Lung (tissue), 17 donors: ENCODE measurements at places on chromosomes 1 and 21.

GRCh38 chr1:112527266-112528010, 18.7 kb downstream of the WNT2B start:
- no peak for DNase-seq

DNA sequence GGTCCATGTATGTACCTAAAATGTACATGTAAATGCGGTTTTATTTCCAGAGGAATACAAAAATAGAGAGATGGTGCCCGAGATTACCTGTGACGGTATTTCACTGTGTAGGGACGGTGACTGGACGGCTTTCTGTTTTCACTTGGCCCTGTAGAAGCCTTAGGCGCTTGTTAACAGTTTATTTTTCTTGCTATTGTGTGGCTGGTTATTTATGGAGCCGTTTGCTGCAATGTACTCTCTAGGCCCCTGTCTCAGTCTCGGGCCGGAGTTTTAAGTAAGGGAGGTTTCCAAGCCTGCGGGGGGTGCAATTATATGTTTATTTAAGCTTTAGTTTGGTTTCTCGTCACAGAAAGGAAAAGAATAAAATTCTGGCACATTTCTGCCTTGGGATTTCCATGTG, 413 bp downstream of the EFCAB7 start:
- DNase-seq: no peak

GRCh38 chr1:241462391-241462790, 57.2 kb downstream of the FH start:
- peak; percentile 36 for DNase-seq

- DNase-seq: peak; percentile 79
Observed at GRCh38 chr1:160261556-160261892, 825 bp downstream of the DCAF8 start.

DNA sequence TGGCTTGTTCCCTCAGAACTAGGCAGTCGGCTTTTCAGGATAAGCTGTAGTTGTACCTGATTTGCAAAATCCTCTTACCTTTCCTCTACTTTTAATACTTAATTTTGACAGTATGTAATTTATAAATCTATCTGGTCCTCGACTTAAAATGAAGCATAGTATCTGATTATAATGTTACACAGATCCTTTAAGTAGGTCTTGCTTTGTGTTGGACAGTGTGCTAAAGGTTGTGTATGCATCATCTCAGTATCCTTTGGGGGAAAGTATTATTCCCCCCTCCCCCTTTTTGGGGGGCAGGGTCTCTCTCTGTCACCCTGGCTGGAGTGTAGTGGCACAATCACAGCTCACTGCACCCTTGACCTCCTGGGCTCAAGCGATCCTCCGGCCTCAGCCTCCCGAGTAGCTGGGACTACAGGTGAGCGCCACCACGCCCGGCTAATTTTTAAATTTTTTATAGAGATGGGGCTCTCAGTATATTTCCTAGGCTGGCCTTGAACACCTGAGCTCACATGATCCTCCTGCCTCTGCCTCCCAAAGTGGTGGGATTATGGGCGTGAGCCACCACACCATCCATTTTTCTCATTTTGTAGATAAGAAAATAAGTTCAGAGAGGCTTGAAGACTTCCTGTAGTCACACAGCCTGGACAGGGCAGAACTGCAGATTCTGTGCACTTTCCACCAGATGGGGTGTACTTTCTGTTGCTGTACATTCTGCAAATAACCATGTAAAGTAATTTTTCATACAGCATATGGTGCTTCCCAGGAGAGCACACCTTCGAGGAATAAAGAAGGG, 791 bp upstream of the STX6 start:
- DNase-seq: no peak

- DNase-seq: no peak
Observed at GRCh38 chr1:171999756-172000155, 158.5 kb downstream of the DNM3 start.

- peak; percentile 45 for DNase-seq
Observed at GRCh38 chr1:22508329-22508728, 55.0 kb upstream of the EPHA8 start.

GRCh38 chr1:93584261-93585003, 97.2 kb downstream of the BCAR3 start:
- no peak for DNase-seq

GRCh38 chr21:29989634-29990234, 49.9 kb upstream of the GRIK1 start:
- DNase-seq: no peak

GRCh38 chr1:15937706-15938168, 38.2 kb downstream of the ZBTB17 start:
- DNase-seq: no peak

- DNase-seq: peak; percentile 87
Observed at GRCh38 chr1:54121482-54122134, 31.2 kb downstream of the CDCP2 start.

DNA sequence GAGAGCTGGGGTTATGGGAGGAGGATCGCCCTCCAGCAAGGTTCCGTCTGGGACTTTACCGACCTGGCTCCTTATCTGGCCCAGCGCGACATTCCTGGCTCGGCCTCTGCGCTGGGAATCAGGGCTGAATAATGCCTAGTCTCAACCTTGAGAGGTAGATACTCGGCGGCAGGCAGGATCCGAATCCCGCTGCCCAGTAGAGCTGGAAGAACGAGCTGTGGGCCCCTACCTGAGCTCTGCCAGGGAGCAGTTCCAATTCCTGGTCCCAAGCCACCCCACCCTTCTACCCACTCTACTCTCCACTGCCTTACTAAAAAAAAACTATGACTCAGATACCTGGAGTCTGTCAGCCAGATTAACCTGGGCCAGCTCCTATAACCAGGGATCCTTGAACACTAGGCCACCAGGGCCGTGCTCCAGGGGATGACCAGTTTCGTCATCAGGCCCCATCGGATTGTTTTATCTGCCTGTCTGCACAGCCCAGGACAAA, 53.6 kb downstream of the RHBG start:
- no peak for DNase-seq

DNA sequence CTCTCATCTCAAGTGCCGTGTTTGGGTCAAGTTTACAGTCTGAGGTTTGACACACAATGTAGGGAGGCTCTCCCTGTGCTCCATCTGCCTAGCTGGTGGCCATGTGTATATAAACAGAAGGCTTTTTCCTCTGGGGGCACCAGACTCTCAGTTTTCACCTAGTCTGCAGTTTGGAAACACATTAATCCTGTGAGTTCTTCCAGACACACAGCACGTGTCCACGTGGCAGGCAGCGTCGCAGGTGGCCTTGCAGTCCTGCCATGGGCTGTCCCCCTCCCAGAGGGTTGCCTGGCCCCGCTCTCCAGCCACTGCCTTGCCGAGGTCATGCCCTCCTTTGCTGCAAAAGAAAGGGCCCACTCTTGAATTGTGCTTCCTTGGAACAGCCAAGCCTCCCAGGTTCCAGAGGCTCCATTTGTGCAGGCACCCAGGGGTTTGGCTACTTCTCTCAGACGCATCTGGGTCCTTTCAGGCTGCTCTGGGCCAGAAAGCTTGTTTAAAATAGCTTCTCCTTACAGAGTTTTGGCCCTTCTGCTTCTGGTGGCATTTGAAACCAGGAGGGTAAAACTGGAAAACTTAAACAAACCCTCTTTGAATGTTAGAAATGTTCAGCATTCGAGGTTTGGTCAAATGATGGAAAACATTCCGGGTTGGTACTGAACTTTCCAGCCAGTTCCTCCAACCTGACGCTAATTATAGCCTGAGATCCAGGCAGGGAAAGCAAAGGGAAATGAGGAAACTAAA, 4.4 kb upstream of the RUNX1 start:
- DNase-seq: no peak

DNA sequence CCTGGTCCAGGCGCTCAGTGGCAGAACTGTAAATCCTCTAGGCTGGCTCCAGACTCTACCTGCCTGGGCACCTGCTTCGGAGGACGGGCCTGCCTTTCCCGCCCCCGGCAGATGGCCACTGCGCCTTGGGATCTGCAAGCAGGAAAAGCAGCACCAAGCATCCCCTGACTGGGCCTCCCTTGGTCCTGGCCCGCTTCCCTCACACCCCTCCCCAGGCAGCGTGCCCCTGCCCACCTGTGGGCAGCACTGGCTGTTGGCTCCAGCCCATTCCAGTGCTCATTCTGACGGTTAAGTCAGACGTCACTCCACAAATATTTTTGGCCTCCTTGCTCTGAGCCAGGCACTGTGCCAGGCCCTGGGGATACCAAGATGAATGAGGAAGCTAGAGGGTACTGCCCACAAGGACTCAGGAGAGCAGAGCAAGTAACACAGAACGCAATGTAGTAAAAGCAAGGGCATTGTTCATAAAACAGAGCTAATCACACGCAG, 22.0 kb upstream of the BLACAT1 start:
- peak; percentile 73 for DNase-seq

GRCh38 chr1:151733126-151733525, 11.8 kb downstream of the RIIAD1 start:
- DNase-seq: no peak

GRCh38 chr1:245580651-245581050, 425.9 kb downstream of the KIF26B start:
- no peak for DNase-seq

GRCh38 chr1:10302416-10302815, 92.0 kb downstream of the KIF1B start:
- DNase-seq: no peak
